ENCODE measurements at places on chromosomes 3 and 15.

- no peak for DNase-seq
These were observed 29.4 kb upstream of the ZNF717 start for GRCh38 chr3:75814797-75815196.

- no peak for DNase-seq
These were observed 31.4 kb downstream of the CTDSPL start for GRCh38 chr3:37892927-37893600.

DNA sequence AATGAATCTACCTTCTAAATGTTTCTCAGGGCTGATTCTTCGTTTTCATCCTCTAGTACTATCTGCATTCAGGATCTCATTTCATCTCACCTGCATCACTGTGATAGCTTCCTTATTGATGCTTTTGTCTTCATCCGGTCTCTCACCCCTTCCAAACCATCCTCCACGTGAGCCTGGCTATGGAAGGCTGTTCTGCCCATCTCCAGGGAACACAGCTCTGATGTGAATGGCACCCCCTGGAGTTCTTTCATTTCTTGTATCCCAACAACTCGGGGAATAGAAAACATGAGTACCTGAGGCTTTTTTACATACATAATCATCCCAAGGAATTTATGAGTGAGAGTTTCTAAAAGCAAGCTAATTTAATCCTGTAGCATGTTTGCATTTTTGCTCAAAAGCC, 8.8 kb upstream of the DPPA4 start:
- no peak for DNase-seq

- DNase-seq: no peak
These were observed 8.3 kb upstream of the VILL start for GRCh38 chr3:37982331-37982730.

DNA sequence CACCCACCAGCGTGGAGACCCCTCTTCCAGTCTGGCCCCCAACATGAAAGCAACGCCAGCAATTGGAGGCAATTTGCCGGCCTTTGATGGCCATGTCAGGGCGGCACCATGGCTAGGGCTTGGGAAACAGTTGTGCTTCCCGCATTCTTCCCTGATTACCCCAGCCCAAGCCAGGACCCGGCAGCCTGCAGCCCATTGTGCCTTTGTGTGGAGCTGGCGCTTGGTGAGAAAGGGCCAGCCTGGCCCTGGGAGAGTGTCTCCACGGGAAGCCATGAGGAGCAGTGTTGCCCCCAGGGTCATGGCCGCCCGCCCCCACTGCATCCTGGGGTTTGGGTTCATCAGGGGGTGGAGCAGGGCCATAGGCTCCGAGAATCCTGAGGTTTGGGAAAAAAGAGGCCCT, 66.0 kb downstream of the DNAJB8 start:
- no peak for DNase-seq
